Lung microvascular endothelial cell (primary cell): ENCODE measurements at places on chromosomes 7 and 10. TPM values are rescaled to one million over a fixed set of nuclear protein-coding genes. Genes with fewer than 3 reads are reported as not detected.

GRCh38 chr7:155533827-155534690, 12.3 kb downstream of the CNPY1 start:
- peak; percentile 54 for DNase-seq

DNA sequence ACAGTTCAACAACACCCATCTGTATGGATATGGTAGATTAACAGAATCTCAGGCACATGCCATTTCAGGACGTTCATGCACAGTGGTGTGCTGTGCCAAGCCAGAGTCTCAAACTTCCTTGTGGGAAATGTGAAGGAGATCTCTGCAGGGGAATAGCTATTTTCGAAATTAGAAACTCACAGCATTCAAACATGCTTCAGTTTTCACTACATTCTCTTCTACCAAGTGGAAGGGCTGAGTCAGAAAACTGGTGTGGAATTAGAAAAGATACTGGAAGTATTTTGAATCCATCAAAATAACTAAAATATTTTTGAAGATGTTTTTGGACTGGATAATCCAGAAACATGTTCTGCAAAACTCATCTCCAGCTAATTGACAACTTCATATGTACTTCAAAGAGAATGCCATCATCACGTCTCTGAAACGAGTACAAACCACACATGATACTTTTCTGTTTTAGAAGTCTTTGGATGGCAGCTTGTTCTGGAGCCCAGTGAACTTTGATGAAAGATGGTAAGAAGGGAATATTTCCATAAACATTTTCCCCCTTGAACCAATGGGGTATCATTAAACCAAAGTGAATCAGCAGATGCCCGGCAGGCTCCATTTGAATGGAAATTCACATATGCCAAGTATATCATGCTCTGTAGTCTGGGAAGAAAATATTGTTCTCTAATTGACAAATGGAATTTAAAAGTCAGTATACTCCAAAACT, 616.3 kb upstream of the IGFBP3 start:
- no peak for DNase-seq

GRCh38 chr10:43045631-43046287, 31.1 kb upstream of the RET start:
- DNase-seq: no peak

DNA sequence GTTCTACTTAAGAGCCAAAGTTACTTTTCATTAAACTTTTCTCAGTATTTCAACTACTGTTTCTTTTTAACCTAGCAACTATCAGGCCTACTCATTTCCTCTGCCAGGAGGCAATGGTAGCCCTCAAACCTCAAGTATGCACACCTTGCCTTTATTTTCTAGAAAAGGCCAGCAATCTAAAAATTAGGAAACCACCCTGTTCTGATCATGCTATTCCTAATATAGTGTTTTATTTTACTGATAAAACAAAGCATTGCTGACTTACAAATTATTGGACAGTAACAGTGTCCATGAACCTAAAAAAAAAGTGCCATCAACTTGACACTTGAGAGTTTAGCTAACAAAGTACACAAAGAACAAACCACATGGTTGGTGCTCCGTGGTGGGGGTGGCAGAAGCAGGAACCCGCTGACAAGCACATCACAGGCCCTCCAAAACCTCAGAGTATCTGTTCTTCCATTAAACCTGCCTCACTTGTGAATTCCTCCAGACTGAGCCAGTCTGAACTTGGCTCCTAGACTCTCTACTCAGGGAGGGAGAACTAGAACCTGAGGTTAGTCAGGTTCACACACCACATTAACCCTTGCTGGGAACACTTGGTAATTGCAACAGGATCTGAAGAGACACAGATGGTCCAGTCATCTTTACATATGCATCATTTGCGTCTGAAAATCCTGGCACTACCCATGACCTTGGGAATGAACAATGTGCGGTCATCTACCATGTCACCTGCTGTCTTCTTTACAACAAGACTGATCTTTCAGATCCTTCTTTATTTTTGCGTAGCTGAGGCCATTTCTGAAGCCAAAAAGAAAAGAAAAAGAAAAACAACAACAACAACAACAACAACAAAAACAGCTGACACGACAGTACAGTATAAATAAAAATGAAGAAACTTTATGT, 31.9 kb downstream of the PIP4K2A start:
- DNase-seq: peak; percentile 18

The WDR86 gene
- total RNA-seq: not detected in 2 replicates

GRCh38 chr10:70381471-70382421, 679 bp downstream of the LRRC20 start:
- DNase-seq: peak; percentile 52

The CYP2C19 gene
- total RNA-seq: not detected in 2 replicates

GRCh38 chr7:9083837-9084236, 650.4 kb downstream of the NXPH1 start:
- DNase-seq: no peak

DNA sequence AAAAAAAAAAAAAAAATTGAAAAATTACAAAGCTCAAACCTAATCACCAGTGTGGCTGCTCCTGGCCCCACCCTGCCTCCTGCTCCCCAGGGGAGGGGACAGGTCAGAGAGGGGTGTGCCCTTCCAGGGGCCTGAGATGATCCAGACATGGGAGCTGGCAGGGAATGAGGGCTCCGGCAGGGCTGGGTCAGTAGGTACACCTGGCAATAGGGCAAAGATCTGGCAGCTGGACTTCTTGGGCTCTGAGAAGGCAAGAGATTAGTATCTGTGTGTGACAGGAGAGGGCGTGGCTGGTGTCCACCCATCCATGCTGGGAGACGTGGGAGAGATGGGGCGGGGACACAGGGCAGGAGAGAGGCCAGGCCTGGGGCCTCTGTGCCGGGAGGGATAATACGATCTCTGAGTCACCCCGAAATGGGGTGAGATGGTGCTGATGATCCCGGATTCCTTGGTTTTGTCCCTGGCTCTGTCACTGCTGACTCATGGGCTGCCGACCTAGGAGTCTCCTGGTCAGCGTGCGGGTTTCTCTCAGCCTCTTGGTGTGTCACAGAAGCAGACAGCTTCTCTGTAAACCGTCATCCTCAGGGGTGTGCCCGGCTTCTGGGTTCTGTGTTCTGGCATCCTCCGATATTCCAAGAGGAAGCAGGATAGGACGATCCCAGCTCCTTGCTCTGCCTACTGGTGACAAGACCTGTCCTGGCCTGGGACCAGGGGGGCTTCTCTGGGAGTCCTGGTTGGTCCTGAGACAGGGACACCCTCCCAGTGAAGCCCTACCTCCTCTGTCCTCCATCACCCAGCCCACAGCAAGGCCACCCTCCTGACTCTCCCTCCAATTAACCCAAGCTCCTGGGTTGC, 8.2 kb upstream of the CLDN4 start:
- peak; percentile 76 for DNase-seq

DNA sequence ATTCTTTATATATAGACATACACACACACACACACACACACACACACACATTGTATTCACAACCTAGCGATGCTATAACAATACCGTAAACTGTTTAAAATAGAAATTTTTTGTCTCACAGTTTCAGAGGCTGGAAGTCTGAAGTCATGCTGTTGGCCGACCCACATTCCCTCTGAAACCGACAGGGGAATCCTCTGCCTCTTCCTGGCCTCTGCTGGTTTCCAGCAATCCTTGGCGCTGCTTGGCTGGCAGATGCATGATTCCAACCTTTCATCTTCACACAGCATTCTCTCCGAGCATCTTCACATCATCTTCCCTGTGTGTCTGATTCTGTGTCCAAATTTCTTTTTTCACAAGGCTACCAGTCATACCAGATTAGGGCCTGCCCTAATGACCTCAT, 94.8 kb downstream of the CCDC71L start:
- no peak for DNase-seq

- no peak for DNase-seq
Measured at GRCh38 chr10:72690071-72690755, 1.7 kb upstream of the MCU start.

The LAMB1 gene
- total RNA-seq: 315 and 406 TPM in 2 replicates

GRCh38 chr7:145644426-145645134, 472.0 kb upstream of the CNTNAP2 start:
- no peak for DNase-seq

The AGAP3 gene
- total RNA-seq: 35.1 and 62.5 TPM in 2 replicates

The XRCC2 gene
- total RNA-seq: 1.2 and 1.7 TPM in 2 replicates

GRCh38 chr7:143411976-143412708, 3.5 kb upstream of the EPHA1 start:
- DNase-seq: no peak

The MRPS17 gene
- total RNA-seq: 17.9 and 23.2 TPM in 2 replicates

The KCP gene
- not detected in 2 replicates for total RNA-seq

DNA sequence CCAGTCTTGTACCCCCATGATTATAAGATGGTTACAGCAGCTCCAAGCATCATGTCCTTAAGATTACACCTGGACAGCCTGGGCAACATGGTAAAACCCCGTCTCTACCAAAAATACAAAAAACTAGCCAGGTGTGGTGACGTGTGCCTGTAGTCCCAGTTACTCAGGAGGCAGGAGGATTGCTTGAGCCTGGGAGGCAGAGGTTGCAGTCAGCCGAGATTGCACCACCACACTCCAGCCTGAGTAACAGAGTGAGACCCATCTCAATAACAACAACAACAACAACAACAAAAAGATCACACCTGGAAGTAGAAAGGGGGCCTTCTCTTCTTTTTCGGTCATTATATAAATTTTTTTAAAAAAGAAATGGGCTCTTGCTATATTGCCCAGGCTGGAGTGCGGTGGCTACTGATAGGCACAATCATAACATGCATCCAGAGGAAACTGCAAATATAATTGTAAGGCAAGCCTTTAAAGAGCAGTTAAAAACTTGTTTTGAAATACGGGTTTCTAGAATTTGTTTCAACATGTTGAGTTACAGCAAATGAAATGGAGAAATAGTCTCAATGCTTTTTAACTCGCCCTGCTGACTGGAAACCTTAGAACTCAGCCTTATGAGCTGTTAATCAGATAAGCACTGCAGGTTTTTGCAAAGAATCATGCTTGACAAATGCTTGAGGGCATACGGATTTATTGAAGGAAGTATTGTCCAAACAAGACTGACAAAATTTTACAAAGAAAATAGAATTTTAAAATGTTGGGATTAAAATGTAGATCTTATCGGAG, 4.7 kb upstream of the ENTPD7 start:
- no peak for DNase-seq

- no peak for DNase-seq
Measured at GRCh38 chr10:30125496-30125895, 66.1 kb upstream of the JCAD start.

The MKX gene
- 0.20 TPM in 1 of 2 replicates, not detected in the other for total RNA-seq

The TMEM178B gene
- total RNA-seq: under 0.01 TPM in 1 of 2 replicates, not detected in the other

The SFTPA2 gene
- total RNA-seq: not detected in 2 replicates

The GIMAP5 gene
- total RNA-seq: 187 and 435 TPM in 2 replicates

The STEAP1B gene
- 2.2 and 8.1 TPM in 2 replicates for total RNA-seq

GRCh38 chr10:54133203-54133602, 667.8 kb downstream of the PCDH15 start:
- DNase-seq: peak; percentile 0

DNA sequence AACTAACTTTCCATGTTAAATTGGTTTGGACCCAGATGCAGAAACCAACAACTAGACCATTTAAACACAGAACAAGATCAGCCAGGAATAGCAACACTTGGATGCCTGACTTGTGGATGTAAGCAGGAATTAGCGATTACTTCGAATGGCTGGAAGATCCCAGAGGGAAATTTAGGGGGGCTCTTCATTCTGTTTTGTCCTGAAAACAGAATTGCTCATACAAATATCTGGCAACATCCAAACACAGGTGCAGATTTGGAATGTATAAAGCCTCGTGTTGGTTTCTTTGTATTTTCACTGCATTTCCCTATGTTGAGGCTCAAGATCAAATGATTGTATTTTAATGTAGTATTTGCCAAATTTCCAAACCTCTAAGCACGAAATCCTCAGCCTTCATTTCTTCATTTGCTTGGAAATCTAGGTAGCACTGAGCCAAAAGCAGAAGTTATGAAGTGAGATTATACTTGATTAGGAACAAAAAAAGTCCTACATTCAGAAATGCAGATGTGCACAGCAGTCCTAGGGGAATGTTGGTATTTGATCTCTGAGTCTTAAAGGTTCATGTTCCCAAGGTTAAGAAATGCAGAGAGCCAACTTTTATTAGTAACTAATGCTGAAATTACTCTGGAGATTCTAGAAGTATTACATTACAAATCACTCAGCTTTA, 248.7 kb upstream of the TCF7L2 start:
- DNase-seq: no peak

GRCh38 chr10:51876979-51877378, 177.6 kb upstream of the CSTF2T start:
- no peak for DNase-seq

- DNase-seq: no peak
Measured at GRCh38 chr10:34092891-34093290, 722.2 kb downstream of the PARD3 start.

- DNase-seq: no peak
Measured at GRCh38 chr7:40822861-40823260, 688.1 kb downstream of the SUGCT start.

DNA sequence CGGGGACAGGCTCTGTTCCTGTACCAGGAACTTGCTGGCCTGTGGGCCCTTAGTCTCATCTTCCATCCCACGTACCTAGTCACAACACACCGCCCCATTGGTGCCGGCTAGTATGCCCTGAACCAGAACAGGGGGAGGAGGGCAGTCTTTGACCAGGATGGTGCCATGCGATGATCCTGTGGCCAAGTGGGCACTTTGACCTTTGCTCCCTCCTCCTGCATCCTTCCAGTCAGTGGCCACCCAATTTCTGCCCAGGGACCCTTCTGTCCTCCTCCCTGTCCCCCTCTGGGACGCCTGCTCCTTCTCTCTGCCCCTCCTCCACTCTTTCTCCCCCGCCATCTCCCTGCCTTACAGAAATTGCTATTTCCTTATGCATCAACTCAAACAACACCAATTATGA, 126.3 kb upstream of the CHST15 start:
- DNase-seq: no peak

DNA sequence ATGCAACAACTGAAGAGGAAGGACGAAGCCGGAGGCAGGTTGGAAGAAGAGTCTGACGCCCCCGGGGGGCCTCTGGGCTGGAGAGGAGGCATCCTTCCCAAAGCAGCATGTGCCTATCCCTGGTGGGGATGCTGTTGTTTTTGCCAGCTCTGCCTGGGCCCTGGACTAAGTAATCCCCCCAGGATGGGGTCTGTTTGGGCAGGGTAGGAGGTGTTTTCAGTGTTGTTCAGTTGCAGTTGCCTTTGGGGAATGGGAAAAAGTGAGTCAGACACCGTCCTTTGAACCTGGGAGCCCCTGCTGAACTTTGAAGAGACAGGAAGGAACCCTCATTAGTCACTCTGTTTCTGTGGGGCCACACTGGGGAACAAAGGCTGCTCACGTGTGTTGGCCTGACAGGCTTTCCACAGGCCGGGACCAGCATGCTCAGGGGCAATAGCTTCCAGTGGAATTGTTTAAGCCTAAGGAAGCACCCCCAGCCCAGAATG, 35.2 kb upstream of the GDF10 start:
- DNase-seq: peak; percentile 67

GRCh38 chr7:51602376-51602775, 285.8 kb upstream of the COBL start:
- DNase-seq: no peak
